ENCODE measurements at places on chromosomes 5 and 9.

GRCh38 chr9:18327121-18327520 is 146.8 kb upstream of the ADAMTSL1 start:
- DNase-seq = no peak

DNA sequence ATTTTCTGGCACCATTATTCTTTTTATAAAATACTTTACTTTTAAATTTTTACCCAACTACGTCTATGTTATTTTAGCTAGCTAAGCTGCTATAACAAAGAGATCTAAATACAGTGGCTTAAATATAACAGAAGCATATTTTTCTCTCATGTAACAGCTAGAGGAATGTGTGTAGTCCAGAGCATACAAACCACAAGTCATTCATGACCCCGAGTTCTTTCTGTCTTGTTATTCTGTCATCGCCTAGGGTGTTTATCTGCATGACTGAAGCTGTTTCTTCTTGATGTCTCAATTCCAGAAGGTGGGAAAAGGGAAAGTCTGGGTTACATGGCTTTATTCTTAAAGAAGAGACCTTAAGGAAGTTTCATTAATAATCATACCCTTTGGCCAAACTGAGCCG is 136.9 kb upstream of the RFX3 start:
- DNase-seq = no peak

- DNase-seq = no peak
These were observed 19.5 kb upstream of the GOLPH3 start for GRCh38 chr5:32193591-32193990.

GRCh38 chr5:133698259-133698554 is 85.9 kb upstream of the FSTL4 start:
- DNase-seq = no peak

- no peak for DNase-seq
These were observed 25.1 kb downstream of the ERAP2 start for GRCh38 chr5:96901384-96901783.

All from stimulated activated CD4-positive, alpha-beta T cell treated with anti-CD3 and anti-CD28 coated beads, Interleukin-15, amount 100 ng/mL, for 48 hours (primary cell).